NCI-H187 treated with DMSO at 0.1 percent for 48 hours (cell line): ENCODE measurements at places on chromosomes 1 and 21.

- no peak for DNase-seq
Observed at GRCh38 chr21:32155226-32155625, 123.6 kb downstream of the MIS18A start.

GRCh38 chr1:110465038-110465813 lies 14.3 kb downstream of the PROK1 start:
- no peak for DNase-seq

- no peak for DNase-seq
Observed at GRCh38 chr21:34647555-34647954, 21.2 kb upstream of the CLIC6 start.

- DNase-seq, result no peak
Observed at GRCh38 chr1:21736876-21737275, 46.1 kb downstream of the USP48 start.

- DNase-seq, result no peak
Observed at GRCh38 chr1:167158813-167159275, 61.8 kb upstream of the POU2F1 start.

GRCh38 chr1:226990133-226990716 lies 50.1 kb downstream of the COQ8A start:
- DNase-seq, result no peak

- DNase-seq, result no peak
Observed at GRCh38 chr21:44800103-44800502, 1.5 kb downstream of the UBE2G2 start.

DNA sequence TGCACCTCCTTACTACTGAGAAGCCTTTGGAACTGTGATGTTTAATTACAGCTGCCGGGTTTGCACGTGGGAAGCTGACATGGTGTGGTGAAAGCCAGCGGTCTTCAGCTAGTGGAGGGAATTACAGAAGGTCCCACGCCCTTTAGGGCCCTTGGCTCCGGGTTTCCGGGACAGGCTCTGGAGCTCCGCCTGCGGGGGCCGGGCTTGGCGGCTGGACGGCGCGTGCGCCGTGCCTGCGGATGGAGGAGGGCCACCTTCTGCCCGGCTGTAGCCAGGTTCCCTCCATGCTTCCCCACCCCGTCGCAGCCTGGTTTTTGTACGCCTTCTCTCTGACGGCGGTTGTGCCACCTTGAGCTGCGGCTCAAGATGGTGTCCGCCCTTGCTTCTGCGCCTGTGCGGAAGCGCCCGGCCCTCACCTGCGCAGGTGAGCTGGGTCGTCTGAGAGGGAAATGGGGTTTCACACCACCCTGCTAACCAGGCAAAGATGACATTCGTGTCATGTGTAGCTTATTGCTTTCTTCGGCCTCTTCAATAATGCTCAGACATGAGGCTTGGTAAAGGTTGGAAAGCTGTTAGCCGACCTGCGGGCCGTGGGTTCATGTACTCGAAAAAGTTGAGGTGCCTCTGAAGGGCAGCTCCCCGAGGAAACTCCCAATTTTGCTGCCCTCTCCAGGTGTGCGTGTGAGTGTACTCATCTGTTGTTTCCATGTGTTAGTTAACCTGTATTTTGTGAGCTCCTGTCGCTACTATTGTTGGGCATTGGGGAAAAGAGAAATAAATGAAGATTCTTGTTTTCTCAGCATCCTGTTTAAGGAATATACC lies 36.6 kb upstream of the OPRD1 start:
- no peak for DNase-seq

- DNase-seq, result no peak
Observed at GRCh38 chr1:112536561-112536960, 27.8 kb downstream of the WNT2B start.

- no peak for DNase-seq
Observed at GRCh38 chr1:43868741-43869067, 64.9 kb upstream of the ARTN start.

- DNase-seq, result no peak
Observed at GRCh38 chr1:156676820-156677615, at the start of gene NES. Gene NES (minus strand): TSS chr1:156677407. CDS start chr1:156677264, 143 bp downstream.

DNA sequence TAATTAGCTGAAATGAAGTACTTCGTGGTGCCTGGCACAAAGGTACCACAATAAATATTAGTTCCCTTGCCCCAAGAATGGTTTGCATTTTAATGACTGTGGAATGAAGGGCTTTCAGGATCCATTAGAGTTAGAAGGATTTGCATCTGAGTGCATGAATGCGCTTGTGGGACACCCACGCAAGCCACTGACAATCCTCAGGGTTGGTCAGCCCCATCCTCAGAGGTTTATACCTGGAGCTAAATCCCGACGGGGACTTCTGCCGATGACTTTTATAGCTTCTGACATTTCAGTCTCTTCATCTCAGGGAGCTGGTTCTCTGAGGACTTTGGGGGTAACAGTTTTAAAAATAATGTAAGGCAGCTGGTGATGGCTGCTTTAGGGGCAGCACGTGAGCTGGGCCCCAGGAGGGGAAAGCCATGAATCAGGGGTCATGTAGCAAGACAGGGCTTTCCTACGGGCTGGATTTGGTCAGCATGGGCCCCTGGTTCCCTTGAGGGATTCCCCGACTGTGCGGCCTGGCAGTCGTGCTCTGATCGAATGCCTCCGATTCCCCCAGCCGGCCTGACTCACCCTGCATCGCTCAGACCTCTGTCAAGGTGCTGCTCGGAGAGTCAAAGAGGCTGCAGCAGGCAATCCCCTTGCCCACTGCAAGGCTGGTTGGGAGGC lies 20.8 kb upstream of the IL10 start:
- DNase-seq, result no peak

DNA sequence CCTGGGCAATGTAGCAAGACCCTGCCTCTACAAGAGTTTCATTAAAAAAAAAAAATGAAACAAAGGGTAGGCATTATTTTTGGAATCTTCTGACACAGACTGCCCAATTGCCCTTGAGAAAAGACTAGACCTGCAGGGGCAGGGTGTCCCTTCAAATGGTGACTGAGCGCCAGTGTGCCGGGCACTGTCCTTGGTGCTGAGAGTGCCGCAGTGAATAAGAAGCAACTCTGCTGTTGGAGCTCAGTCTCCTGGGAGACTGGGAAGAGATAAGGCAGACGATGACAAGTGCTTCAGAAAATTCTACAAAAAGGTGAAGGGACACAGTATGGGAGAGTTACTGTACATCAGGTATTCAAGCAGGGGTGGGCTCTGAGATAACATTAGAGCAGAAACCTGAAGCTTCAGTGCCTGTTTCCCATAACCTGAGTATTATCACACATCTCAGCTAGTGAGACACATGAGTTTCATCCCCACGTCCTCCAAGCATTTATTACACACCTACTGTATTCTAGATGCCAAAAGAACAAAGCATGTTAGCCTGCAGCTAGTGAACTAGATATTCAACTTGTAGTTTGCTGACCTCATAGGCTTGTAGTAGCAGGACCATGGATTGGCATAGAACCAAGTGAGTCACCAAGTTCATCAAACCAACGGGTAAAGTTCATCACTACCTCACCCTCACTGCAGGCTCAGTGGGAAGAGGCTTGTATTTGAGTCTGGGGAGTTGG lies 18.4 kb upstream of the RPL11 start:
- DNase-seq, result no peak

GRCh38 chr1:245888809-245889208 lies 618.3 kb downstream of the SMYD3 start:
- no peak for DNase-seq

- DNase-seq, result no peak
Observed at GRCh38 chr1:183346276-183346732, 71.9 kb downstream of the NMNAT2 start.

GRCh38 chr1:37398096-37398495 lies 76.3 kb upstream of the ZC3H12A start:
- DNase-seq, result no peak

- DNase-seq, result no peak
Observed at GRCh38 chr1:115060501-115060900, 28.8 kb downstream of the TSPAN2 start.
